ENCODE measurements at places on chromosomes 6 and 20. TPM values are rescaled to one million over a fixed set of nuclear protein-coding genes. Genes with fewer than 3 reads are reported as not detected.

The SIRPB1 gene
- 0.20 TPM for total RNA-seq

The WRNIP1 gene
- total RNA-seq: 53.0 TPM

The NR2E1 gene
- not detected for total RNA-seq

The DYNLRB1 gene
- 219 TPM for total RNA-seq

The HAO1 gene
- not detected for total RNA-seq

The BMP7 gene
- 0.17 TPM for total RNA-seq

The HRH3 gene
- total RNA-seq: not detected

The CASS4 gene
- total RNA-seq: 0.05 TPM

Data from NCI-H460 (cell line).